A549 treated with RU486 at 1 μM for 4 hours (cell line): ENCODE measurements at places on chromosomes 3 and 15. TPM values are rescaled to one million over a fixed set of nuclear protein-coding genes. Genes with fewer than 3 reads are reported as not detected.

Gene CCRL2
- 0.12 to 0.43 TPM (median 0.23 TPM) in 4 of 5 replicates, not detected in the other for total RNA-seq

Gene TGM4
- total RNA-seq: 0.10 to 0.17 TPM in 2 of 5 replicates, not detected in the others

Gene AMOTL2
- total RNA-seq: 36.3 to 43.2 TPM (median 41.7 TPM) in 5 replicates

Gene EFCC1
- total RNA-seq: not detected in 5 replicates

Gene CAPN3
- 0.22 to 0.87 TPM (median 0.43 TPM) in 4 of 5 replicates, not detected in the other for total RNA-seq

Gene LDHAL6B
- total RNA-seq: not detected in 5 replicates

Gene CACNA2D2
- 0.25 to 0.75 TPM (median 0.58 TPM) in 5 replicates for total RNA-seq

Gene LEKR1
- 0.53 to 1.00 TPM (median 0.70 TPM) in 5 replicates for total RNA-seq
